ENCODE measurements at places on chromosomes 3 and 15.

DNA sequence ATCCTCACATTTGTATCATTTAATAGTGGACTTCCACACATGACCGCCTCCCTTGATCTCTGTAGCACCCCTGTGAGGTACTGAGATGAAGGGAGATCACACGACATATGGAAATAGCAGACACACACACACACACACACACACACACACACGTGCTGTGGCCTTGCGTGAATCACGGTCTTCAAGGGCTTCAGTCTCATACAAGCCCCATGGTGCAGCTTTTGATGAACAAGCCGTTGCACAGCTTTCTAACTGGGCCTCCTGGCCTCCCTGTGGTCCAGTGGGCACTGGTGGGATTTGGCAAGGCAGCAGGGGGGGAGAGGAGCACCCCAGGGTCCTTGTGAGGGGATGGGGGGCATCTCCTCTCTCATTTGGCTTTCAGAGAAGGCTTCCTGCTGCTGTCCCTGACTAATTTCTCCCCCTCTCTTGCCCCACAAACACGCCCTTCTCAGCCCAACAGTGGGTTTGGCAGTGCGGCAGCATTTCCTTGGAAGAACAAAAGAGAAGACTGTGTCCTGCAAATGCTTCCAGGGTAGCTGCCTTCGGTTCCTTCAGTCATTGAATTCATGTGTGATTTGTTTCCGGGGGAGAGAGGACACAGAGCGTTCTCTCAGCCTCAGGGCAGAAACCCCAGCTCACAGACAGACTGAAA lies 98.7 kb downstream of the SMAD6 start:
- DNase-seq: no peak

GRCh38 chr3:15330031-15330596 lies 2.3 kb downstream of the SH3BP5 start:
- no peak for DNase-seq

DNA sequence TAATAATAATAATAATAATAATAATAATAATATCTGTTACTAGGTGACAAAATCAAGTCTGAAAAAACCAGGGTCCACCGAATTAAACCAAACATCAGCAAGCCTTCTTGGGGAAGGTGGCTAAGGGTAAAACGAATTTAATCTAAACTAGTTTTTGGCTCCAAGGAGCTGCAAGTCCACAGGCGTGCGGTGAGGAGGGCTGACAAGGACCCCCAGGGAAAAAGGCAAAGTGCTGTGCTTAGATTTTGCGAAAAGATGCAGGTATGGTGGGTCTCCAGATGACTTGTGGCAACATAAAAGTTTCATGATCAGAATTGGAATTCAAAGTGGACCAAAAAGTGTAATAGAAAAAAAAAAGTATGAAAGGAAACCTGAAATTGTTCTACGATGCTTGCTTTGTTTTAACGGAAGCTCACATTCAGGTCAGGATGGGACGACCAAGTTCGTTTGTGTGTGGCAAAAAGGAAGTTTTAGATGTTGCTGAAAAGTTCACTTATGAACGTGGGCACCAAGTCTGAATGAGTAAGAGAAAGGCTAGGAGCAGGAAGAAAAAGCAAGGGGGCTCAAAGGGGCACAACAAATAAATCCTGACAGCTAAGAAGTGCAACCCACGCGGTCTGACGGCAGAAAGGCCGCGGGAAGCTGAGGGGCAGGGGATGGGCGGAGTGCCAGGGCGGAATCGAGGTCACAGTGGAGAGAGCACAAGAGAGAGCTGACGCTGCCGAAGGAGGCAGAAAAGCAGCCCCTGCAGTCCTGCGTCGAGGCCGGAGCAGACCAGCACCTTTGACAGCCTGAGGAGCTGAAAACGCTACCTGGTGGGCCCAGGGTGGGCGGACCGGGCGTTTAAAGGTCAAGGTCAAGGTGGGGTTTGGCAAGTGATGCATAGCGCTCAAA lies 1.1 kb downstream of the WDR82 start:
- peak; percentile 25 for DNase-seq

GRCh38 chr3:194642769-194643168 lies 9.6 kb upstream of the TMEM44 start:
- DNase-seq: no peak

DNA sequence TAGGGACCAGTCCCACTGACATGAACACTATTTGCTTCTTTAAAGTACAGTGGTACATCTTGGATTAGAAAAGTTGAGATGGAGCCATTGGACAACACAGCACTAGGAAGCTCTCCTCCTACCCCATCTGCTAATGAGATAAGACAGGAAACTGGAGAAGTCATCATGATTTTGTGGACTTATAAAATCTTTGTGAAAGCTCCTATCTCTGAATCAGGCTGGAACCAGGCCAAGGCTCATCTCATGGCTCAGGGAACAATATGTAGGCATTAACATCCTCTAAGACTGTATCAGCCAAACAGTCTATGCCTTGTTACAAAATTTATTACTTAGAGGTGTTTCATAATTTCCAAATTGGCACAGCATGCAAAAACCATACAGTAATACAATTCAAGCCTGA lies 84.1 kb downstream of the BOC start:
- no peak for DNase-seq

DNA sequence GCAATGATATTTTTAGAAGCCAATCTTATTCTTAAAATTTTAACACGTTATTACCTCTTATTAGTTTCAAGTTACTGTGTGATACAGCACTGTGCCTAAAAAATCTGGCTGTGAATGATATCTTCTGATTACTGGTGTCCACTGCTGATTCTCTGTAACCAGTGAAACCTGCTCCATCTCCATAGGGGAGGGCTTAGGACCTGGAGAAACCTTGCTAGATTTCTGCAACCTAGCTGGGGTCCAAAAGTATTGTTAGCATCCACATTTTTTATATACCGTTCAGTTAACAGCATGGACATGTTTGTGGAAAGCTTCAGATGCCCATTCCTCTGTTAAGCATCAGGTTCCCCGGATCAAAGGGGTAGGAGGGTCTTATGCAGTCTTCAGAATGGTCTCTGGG lies 193.9 kb upstream of the TOPAZ1 start:
- no peak for DNase-seq

DNA sequence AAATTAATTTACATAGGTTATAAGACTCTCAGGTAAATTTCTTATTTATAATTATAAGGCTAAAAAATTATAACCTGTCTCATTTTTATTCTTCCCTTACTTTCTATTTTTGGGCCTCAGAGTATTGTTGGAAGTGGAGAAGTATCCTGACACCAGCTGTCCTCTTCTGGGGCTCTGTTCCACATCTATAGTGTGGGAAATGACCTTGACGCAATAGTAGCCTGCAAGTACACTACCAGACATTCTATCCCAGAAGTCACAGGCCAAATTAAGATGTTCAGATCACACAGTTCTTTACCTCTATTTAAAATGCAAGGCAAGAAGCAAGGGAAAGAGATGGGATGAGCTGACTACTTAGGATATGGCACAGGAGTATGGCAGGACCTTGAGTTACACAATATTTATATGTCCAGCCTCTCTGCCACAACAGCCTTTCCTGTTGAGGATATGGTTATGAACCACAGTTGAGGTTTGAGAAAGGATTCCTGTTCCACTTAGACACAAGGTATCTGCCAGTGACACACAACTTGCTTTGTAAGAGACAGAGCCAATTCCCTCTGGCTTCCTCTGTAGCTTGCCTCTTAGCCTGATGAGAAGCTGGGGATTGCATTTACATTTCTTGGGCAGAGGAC lies 158.0 kb upstream of the IL12A start:
- DNase-seq: no peak

- peak; percentile 66 for DNase-seq
Measured at GRCh38 chr3:14606669-14607339, 44.8 kb upstream of the CCDC174 start.

DNA sequence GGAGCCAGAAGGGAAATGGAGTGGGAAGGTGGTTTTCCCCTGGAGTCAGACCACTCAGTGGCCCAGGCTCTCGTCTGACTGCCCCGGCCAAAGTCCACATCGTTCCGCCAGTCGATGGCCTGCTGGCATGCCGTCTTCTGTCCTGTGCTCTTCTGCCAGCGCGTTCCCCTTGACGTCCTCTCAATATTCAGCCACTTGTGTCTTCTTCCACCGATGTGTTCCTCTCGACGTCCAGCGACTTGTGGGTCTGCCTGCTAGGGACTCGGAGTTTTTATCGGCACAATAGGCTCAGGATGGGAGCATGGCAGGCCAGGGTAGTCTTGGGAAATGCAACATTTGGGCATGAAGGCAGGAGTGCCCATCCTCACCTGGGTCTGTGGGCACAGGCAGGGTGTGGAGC lies 542.5 kb upstream of the LMCD1 start:
- no peak for DNase-seq

DNA sequence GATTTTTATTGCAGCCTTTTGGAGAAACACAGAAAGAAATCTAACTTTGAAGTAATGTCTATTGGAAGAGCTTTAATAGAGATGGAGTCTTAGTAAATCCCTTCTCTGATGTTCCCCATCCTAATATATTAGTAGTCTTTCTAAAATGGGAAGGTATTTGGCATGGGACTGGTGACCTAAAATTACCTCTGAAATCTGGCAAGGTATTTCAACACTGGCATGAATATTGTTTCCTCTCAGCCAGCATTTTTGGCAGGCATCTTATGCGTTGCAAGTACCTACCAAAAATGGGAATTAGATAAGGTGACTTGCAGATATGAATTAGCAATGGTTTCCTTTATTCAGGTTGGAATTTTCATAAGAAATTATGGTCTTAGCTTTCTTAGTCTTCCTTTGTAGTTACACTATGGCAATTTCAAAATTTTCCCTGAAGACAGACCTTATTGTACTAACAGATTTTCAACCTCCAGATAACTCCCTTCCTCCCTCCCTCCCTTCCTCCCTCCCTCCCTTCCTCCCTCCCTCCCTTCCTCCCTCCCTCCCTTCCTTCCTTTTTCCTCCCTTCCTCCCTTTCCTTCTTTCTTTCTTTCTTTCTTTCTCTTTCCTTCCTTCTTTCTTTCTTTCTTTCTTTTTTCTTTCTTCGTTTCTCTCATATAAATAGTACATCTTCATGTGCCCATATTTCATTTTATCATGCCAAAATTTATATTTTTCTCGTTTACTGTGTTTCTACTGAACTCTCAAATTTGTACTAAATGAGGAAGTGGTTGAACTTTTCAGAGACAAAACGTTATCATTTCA lies 168.2 kb upstream of the KCNMB2 start:
- no peak for DNase-seq

DNA sequence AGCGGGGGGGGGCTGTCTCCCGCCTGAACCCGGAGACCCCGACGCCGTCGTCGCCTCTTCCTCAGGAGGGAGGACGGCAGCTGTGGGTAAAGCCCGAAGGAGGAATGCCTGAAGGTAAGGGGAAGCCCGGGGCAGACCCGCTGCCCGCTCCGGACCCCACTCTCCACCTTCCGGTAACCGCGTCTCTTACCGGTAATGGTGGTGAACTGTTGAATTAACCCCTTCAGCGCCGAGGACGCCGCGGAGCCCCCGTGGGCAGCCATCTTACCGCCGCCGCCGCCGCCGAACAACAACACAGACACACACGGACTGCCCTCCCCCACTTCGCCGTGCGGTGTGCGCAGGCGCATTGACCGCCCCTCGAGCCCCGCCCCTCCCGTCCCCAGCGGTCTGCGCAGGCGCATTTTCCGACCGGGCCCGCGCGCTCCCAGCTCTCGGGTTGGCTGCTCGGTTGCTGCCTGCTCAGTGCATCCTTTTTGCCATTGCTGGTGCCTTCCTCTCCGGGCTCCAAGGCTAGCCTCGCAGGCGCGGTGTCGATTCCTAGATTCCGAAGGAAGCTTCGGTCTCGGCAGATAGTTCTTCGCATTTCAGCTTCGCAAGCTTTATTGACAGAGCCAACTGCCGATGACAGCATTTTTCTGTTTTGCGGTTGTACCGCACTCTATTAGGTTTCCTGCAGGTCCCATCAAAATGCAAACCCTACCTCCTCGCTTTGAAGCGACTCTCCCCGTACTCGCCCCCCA lies at the start of gene UBXN7:
Gene UBXN7, minus strand, starts transcription at position 291 of the 743 bp plus-strand sequence. Its CDS starts 28 bp downstream, at position 263.
- peak; percentile 82 for DNase-seq

DNA sequence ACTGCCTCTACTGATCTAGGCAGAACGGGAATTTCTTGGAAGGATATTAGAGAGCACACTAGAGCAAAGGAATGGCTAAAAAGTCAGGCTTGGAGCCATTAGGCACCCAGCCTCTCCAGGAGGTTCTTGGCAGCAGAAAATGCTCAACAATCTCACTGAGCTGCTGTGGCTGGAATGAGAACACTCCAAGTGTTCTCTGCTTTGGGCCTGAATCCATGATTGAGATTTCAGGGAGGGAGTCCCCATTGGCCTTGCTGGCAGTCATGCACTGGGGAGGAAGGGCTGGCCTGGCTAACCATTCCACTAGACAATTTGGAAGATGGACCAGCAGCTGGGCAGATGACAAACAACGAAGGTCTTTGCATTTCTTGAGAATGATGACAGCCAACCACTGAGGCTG lies 362.6 kb downstream of the SHQ1 start:
- no peak for DNase-seq

DNA sequence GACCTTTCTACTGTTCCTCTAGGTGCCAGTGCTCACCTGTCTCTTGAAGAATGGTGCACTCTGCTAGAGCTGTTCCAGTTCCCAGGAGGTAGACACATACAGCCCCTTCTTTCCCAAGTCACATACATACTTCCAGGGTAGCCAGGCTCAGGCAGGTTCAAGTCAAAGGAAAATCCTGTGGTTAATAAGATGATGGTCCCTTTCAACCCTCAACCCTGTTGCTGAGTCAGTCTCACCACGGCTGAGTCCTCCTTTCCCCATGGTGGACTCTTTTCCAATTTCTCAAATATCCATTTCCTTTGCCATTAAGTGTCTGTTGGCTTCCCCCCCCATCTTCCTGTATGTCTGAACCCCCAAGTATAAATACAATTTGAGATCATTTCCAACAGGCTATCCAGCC lies 56.1 kb upstream of the ACAN start:
- no peak for DNase-seq

- no peak for DNase-seq
Measured at GRCh38 chr15:32880642-32881041, 162.8 kb downstream of the GREM1 start.

DNA sequence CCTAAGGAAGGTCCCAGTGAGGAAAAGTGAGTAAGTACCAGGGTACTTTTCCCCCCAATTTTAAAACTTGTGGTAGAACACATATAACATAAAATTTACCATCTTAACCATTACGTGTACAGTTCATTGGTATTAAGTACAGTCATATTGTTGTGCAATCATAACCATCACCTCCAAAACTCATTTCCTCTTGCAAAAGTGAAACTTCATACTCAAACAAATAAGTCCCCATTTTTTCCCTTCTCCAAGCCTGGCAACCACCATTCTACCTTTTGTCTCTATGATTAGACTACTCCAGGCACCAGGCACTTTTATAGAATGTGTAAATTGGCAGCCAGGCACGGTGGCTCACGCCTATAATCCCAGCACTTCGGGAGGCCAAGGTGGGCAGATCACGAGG lies 12.2 kb downstream of the PRC1 start:
- peak; percentile 84 for DNase-seq
